A549 treated with dexamethasone at 1 μM for 4 hours (cell line): ENCODE measurements at places on chromosomes 13 and 19. TPM values are rescaled to one million over a fixed set of nuclear protein-coding genes. Genes with fewer than 3 reads are reported as not detected.

The CYP4F2 gene
- 0.04 to 0.24 TPM (median 0.08 TPM) in 4 of 5 replicates, not detected in the other for total RNA-seq

The CLDND2 gene
- total RNA-seq, result 8.9 to 13.0 TPM (median 12.9 TPM) in 5 replicates

The SEMA6B gene
- 3.8 to 7.4 TPM (median 7.0 TPM) in 5 replicates for total RNA-seq

The SERP2 gene
- total RNA-seq, result not detected in 5 replicates

The FBXO46 gene
- total RNA-seq, result 7.0 to 12.9 TPM (median 10.9 TPM) in 5 replicates

The LMTK3 gene
- total RNA-seq, result 2.2 to 5.3 TPM (median 4.8 TPM) in 5 replicates

The NOVA2 gene
- total RNA-seq, result 1.0 to 1.7 TPM (median 1.3 TPM) in 5 replicates
